ENCODE measurements at places on chromosomes 7 and 10.

GRCh38 chr10:44512431-44513022 is 127.6 kb upstream of the CXCL12 start:
- no peak for DNase-seq

DNA sequence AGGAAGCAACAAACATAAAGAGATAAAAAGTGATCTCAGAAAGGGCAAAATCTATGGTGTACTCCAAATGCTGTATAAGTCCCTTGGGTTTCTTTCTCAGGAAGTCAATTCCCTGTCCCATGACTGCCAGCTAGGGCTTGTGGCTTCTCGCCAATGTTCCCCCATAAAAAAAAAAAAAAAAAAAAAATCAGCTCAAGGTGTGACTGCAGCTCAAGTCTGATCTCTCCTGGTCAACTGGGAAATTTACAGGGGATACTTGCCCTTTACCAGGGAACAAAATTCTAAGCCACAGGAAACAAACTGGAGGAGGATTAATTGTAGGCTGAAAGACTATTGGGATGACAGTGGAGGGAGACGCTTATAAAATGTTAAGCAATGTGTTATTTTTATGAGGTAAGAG is 76.0 kb downstream of the PCGF5 start:
- no peak for DNase-seq

DNA sequence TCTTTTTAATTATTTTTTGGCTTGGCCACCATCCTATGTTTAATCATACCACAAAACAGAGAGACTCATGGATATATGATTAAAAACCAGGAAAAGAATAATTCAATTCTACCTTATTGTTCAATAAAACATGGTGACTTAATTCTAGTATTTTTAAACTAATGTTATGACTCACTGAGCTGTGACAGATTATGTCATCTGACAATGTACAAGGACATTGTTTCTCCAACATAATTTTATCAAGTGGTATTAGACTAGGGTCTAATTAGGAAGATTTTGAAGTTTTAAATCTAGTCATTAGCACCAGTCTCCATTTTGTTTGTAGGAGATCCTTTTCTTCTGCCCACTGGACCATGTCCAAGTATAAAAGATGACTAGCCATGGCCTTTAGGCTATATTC is 199.3 kb upstream of the MDFIC start:
- DNase-seq: no peak

- no peak for DNase-seq
Observed at GRCh38 chr10:6299743-6300105, 97.0 kb downstream of the PFKFB3 start.

- no peak for DNase-seq
Observed at GRCh38 chr10:27068217-27068891, 31.9 kb downstream of the ANKRD26 start.

DNA sequence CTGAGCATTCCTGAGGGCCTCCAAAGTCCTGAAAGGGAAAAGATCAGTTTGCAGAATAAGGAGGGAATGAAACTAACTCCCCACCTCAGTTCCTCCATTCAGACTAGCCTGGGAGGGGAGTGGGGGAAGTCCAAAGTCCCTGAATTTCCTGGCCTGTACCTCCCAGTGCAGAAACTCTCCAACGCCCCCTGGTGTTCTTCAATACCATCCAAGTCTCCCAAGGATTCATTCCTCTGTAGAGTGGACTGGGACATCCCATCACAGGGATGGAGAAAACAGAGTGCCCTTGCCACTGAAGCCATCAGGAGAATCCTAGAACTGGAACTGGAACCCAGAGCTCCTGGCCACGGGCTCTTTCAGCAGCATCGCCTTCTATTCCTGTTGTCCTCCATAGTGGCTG is 1.6 kb upstream of the COL13A1 start:
- no peak for DNase-seq

DNA sequence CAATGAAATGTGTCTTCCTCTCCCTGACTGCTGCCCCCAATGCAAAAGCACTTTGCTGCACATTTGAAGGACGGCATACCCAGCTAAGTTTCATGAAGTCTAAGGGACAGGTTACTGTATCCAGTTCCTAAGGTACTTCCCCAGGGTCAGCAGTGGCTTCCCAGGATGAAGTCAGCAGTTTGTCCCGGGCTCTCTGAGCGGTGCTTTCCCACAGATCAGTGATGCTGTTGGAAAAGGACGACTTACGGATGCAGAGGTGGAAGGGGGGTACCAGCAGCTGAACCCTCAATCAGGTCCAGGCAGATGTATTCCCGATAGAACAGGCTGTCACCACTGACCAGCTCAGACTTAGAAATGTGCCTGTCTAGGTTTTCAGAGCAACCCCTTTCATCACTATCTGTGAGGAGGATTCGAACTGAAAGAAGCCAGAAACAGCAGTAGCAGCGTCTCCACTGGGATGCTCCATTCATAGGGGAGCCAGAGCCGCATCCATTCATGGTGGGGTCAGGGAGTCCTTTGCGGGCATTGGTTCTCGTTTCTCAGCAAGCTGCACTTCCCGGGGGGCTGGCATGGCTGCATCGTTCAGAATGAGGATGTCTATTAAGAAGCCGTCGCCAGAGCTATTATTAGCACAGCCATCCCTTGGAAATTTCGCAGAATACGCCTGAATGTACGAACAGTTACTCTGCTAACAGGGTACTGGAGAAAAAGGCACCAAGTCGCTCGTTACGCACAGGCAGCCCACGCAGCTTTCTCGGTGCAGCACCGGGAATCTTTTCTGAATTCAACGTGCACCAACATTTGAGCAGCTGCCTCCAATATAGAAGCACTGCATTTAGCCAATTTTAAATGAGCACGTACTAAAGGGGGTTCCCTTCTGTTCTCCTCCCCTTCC is 303.7 kb downstream of the PRPF18 start:
- DNase-seq: no peak

DNA sequence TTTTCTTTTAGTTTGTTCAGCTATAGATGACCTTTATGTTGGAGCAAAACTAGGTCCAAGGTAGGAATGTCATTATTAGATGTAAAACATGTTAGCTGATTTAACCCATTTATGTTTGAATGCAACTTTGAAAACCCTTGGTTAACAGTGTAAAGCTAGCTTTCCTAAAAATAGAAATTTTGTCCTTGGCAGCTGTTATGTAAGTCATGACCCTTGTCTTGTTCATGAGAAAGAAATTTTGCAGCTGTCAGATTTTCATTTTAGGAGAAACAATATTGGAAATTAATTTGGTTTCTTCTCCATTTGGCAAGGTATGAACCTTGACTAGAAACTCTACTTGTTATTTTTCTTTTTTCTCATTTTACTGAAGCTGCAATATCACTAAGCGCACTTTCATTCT is 23.9 kb upstream of the CCAR1 start:
- DNase-seq: no peak

- no peak for DNase-seq
Observed at GRCh38 chr10:116269619-116270018, 3.4 kb downstream of the GFRA1 start.

- no peak for DNase-seq
Observed at GRCh38 chr10:17643339-17643754, 604 bp upstream of the STAM start.
